ENCODE measurements at places on chromosomes 5 and 9.
A peak's percentile ranks its signal among the peaks of the same experiment; 100 is the strongest.

DNA sequence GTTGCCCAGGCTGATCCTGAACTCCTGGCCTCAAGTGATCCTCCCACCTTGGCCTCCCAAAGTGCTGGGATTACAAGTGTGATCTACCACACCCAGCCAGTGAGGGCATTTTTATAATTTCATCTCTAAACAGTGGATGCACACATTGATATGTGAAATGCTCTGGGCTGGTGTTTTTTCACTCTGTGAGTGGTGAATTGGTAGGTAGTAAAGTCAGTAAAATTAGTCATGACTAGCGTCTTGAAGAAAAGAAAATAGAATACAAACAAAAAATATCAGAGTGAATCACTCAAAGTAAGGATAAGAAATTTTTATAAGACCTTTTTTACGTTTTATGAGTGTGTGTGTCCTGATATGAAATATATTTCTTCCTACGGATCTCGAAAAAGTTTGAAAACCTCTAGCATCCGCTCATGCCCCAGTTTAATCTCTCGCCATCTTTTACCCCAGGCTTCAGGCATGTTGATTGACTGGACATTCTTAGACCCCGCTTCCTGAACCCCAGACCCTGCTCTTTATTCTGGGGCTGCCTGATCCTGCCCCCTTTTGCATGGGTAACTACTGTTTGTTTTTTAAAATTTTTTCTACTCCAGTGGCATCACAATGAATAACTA is 14.0 kb downstream of the OSTF1 start:
- DNase-seq = no peak

GRCh38 chr5:158139161-158139560 is 280.2 kb upstream of the CLINT1 start:
- peak; percentile 8 for DNase-seq

DNA sequence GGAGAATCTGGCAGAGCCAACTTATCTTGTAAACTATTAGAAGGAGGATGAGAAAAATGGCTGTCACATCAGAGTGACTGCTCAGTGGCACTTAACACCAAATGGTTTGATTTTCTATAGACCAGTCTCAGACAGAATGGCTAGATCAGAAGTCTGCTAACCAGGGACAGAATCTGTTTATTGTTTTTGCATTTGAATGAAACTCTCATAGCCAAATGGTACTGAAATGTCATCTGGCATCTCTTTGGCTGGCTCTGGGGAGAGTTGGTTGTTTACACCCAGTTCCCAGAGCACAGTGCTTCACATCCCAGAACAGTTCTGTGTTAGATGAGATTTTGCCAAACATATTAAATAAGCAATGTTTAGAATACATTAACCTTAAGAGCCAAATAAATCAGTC is 106.6 kb upstream of the HMHB1 start:
- DNase-seq = no peak

GRCh38 chr5:138972836-138973235 is 97.7 kb upstream of the LRRTM2 start:
- DNase-seq = no peak

DNA sequence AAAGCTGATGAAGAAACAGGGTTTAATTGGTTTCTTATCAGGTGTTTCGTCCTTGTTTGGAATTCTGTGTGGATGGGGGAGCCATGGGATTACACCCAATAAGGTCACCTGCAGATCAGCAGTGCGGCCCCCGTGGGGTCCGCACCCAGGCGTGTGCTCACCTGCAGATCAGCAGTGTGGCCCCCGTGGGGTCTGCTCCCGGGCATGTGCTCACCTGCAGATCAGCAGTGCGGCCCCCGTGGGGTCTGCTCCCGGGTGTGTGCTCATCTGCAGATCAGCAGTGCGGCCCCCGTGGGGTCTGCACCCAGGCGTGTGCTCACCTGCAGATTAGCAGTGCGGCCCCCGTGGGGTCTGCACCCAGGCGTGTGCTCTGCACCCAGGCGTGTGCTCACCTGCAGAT is 41.7 kb upstream of the CEP72 start:
- no peak for DNase-seq

- no peak for DNase-seq
Measured at GRCh38 chr9:83285445-83286225, 222.7 kb upstream of the RASEF start.

GRCh38 chr5:176629853-176630680 is at the start of the genes EIF4E1B and SNCB:
TSS of gene EIF4E1B (plus strand) at chr5:176630675. CDS start at chr5:176642788, 12,113 bp downstream.
TSS of gene SNCB (minus strand) at chr5:176630534. CDS start at chr5:176629654, 880 bp downstream.
- no peak for DNase-seq

- no peak for DNase-seq
Measured at GRCh38 chr5:175595905-175596304, 62.0 kb upstream of the HRH2 start.

DNA sequence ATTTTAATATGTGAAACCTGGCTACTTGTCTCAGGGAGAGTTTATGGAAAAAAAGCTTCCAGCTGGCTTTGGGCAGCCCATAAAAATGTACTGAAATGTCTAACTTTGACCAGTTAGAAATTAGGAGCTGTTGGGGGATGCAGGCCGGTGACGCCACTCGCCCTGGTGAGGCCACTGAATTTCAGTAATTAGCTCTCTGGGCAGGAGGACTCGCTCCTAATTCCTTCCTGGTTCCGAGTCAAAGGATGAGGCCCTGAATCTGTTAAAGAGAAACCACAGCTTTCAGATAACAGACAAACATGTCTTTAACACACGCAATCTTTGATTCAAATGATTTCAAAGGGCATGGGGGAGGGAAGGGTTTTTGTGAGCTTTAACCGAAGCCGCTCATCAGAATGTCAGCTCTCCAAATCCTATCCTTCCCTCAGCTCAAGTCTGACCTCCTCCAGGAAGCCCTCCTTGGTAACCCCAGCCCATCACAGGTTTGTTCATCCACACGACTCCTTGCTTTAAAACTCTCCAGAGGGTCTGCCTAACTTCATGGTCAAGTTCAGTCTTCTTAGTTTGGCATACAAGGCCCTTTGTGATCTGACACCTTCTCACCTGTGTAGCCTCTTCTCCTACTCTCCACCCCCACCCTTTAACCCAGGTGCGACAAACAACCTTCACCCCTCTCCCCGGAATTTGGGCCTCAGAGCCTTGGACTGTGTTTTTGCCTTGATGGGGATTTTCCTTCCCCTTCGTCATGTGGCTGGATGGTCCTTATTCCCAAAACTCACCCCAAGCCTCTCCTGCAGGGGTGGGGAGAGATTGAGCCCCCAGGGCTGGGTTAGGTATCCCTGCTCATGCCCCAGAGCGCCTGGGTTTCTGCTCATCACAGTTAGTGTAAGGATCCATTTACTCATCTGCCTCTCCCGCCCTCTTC is 13.6 kb upstream of the PHF19 start:
- no peak for DNase-seq

DNA sequence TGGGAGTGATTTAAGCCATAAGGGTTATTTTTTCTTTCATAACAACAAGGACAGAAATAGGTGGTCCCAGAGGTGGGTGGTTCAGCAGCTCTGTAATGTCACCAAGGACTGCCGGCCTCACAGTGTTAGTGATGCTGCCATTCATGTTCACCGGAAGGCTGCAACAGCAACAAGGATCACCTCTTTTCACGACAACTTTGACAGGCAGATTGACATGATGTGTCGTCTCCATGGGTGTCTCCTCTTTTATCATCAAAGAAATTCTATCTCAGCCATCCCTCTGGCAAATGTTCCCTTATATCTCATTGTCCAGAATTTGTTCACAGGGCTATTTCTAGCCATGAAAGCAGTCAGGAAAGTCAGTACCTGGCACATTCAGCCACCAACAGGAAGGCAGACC is 231.5 kb downstream of the SH3GL2 start:
- DNase-seq = no peak

DNA sequence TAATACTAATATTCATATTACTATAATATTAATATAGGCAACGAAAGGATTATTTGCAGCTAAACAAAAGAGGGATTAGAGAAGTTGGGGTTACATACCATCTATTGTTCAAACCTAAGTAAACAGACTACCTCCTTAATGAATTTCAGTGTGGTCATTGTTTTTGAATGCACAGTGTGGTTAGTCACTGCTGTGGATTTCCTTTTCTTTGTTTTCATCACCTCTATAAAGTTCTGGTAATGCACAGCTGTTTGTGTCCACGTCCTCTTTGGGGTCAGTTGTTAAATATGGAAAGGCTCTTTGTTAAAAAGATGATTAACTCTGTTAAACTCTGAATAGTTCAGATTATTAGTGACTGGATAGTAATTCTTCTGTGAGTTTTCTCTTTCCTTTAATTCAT is 233.6 kb downstream of the MAST4 start:
- peak; percentile 62 for DNase-seq

- DNase-seq = no peak
Measured at GRCh38 chr9:137174722-137175293, 3.0 kb upstream of the TMEM210 start.

- DNase-seq = no peak
Measured at GRCh38 chr5:54230936-54231685, 79.3 kb downstream of the ARL15 start.

DNA sequence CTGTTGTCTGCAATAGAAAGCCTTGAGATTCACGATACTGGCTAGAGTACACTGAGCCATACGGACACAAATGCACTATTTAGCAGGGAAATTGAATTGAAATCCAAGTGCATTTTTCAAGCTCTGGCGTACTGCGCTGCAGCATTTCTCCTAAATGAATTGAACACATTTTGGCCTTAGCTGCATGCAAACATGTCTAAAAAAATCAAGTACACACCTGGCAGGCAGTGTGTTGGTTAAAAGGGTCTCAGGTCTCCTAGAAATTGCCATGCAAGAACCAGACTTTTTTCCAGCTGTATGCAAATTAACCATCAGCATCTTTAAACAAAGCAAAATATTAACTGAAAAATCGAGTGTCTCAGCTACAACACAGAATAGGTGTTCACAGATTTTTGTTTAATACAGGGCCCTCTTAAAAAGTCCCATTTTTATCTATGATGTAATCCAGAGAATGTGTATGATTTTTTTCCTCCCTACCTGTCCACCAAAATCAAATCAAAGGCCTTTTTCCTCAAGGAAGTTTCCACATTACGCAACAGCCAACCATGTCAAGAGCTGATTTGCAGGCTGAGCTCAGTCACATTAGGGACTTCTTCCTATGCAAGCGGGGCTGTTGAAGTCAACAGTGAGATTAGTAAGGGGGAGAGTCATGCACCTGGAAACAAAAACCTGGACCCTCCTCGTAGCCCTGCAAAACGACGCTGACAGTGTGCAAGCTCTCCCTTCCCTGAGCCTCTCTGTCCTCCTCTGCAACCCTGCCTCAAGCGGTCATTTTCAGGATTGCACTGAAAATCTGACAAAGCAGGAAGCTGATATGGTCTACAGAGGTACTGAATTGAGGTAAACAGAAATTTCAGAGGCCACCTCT is 14.1 kb upstream of the SFXN1 start:
- DNase-seq = no peak

DNA sequence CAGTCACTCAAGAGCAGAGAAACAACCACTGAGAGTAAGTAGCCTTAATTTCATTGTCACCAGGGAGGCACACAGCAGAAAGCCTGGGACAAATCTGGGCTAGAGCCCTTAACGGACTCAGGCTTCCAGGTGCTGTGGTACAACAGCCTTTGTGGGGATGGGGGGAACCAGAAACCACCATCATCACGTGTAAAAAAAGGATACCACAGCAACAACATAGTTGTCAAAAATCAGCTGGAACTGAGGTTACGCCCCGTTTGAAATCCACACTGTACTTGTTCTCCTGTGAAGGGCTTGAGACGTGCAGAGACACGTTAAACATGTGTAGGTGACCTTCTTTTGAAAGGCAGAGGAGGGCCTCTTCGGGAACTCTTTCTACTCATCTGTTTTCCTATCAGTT is 16.6 kb upstream of the PLPP1 start:
- DNase-seq = no peak

- DNase-seq = no peak
Measured at GRCh38 chr5:132116072-132116471, 42.5 kb downstream of the CSF2 start.

DNA sequence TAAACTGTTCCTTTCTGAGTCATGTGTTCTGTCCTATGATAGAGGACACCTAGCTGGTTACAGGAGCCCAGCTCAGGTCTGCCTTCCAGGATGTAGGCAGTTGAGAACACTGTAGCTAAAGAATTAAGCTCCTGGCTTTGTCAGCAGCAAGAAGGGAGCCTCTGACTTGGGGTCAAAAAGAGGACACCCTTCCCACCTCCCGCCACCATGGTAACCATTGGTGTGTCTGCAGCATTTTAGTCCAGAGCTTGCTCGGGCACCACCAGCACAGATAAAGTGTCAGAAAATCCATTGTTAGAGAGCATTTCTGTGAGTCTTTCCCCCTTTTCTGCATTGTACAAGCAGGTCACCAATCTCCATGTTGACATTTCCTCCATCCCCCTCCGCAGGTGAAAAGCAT is 181.7 kb downstream of the DOCK8 start:
- DNase-seq = no peak

DNA sequence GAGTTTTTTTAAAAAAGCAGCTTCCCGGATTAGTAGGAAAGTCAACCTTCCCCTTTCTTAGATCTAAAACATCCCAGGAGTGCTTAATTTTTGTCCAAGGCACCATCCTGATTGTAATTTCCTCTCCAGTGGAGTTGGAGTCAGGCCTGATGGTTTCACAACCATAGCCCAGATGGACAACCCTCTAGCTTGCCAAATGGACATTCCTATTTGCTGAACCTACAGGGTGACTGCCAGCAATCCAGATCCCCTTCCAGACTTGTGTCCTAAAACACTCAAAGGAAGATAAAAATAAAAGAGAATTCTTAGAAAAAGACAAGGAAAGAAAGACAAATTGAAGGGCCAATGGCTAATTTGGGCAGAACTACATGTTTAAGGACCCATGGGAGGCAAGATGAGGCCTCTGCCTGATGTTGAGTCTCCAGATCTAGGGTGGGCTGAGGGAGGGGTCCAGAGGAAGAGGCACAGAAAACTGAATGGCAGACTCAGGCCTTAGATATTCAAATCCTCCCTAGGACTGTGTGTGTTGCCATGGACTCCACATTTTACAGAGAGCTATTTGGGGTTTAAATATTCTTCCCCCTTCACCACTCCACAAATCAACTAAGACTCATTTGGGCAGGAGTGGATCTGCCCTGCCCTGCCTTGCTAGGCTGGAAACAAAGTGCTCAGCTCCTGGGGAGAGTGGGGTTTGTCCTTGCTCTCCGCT is 38.5 kb upstream of the SLC44A1 start:
- DNase-seq = no peak

DNA sequence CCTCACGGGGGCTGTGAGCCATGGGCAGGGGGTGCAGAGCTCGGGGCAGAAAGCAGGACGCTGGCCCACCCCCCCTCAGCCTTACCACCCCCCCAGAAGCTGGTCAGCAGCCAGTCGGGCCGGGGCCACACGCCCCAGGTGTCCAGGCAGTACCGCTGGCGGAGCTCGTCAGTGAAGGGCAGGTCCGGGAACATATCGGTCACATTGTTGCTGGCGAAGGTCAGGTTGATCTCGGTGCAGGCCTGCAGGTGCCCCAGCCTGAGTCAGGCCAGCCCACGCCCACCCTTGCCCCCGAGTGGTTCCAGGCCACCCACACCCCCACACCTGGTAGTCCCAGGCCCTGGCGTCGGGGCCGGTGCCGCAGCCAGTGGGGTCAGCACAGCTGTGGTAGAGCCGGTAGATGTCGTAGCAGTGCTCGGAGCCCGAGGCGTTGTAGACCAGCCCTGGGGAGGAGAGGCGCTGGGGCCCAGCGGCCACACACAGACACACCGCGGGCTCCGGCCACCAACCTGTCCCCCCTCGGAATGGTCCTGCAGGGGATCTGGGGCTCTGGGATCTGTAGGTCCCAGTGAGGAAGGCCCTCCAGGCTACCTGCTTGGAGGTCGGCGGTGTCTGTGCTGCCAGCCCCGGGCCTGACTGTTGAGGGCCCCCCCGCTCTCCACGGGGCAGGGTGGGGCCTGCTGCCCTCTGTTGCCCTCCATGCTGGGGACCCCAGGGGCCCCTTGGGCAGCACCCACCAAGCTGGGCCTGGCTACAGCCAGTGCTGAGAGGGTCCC is 2.6 kb downstream of the DPP7 start:
- DNase-seq = no peak

GRCh38 chr5:55592388-55593114 is 57.8 kb upstream of the PLPP1 start:
- no peak for DNase-seq

All from epithelial cell of prostate (primary cell).